Activated CD4-positive, alpha-beta T cell treated with anti-CD3 and anti-CD28 coated beads, Interleukin-2, amount 50 U/mL, for 4 hours (primary cell): ENCODE measurements at places on chromosomes 2 and 18.

DNA sequence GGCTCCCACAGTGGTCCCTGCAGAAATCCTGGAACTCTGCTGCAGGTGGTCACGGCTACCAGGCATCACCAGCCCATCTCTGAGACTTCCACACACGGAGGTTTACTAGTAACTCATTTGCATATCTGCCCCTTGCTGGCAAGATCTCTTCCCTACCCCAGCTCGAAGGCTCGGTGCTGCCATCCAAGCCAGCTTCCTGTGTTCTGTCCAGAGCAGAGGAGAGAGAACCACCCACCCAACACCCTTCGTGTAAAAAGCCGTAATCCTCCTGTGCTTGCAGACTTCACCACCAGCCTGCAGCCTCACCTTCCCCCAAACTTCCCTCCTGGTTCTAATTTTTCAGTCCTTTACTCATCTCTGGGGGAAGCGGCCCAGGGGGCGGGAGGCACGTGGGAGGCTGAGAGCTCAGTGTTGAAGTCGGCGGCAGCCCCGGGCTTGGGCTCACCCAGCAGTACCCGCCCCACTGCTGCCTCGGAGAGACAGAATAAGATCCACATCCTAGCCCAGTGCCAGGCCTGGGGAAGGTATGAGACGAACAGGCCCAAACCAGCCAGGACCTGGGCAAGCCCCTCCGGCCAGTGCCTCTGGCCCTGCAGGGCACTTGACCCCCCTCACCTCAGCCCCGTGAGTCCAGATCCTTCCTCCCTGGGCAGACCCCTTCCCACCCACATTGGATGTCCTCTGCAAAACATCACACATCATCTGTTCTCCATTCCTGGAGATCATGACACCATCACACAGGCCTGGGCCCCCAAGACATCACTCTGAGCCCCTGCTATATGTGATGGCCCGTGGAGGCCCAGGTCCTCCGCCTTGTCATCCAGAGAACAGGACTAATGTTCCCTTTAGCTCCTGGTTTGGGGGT is 145.8 kb upstream of the ID2 start:
- no peak for DNase-seq

DNA sequence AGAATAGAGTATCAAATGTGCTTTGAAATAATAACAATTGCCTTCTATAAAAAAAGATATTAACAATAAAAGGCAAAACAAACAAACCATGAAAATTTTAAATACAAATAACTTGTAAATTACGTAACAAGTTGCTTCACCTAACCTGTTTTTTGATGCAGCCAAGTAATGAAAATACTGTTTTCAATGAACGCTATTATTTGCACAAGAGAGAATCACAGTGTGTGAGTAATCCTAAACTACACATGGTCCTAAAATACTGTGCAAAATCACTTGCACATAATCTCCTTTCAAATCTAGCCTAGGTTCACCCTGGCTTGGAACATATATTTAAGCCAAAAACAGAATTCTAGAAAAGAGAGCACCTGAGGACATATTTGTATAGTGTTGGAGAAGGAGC is 98.9 kb downstream of the CCDC148 start:
- DNase-seq, result no peak

- DNase-seq, result no peak
These were observed 30.3 kb upstream of the SLC30A6 start for GRCh38 chr2:32135409-32135808.

DNA sequence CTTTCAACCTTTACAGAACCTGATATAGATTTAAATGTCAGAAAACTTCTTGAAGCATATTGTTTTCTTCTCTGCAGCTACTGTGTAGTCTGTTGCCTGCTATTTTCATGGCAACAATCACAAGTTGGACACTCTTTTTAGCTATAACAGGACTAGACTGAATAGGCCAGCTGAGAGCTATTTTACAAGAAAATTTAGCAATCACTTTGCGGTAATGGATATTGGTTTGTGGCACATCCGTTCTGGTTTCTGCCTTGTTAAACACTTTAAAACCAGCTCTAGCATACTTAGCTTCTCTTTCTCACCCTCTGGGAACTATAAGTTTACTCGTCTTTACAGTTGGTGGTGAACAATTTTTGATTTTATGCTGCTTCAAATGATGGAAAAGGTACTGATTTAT is 125.7 kb downstream of the MAP2 start:
- no peak for DNase-seq

GRCh38 chr2:216792222-216793021 is 67.4 kb downstream of the TNP1 start:
- DNase-seq, result no peak

- DNase-seq, result no peak
These were observed 35.4 kb upstream of the HNMT start for GRCh38 chr2:137928547-137929518.

- DNase-seq, result no peak
These were observed 179.3 kb upstream of the HDAC4 start for GRCh38 chr2:239580199-239580527.

GRCh38 chr2:42844366-42844765 is 52.0 kb upstream of the HAAO start:
- no peak for DNase-seq

DNA sequence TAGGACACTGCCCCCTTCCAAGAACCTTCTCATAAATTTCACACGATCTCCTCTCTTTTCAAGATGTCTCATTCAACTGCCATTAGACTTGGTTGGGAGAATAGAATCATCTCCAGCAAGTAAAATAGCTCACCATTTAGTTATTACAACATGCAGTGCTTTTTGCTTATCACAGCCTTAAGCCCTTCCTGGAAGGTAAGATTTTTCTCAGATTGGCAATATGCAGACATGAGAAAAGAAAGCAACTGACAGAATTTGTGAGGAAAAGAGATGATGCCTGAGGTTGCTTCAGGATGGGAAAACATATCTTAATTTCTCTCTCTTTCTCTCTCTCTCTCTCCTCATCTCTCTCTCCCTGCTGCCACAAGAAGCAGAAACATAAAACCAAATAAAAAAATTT is 855.1 kb upstream of the ACVR2A start:
- no peak for DNase-seq

GRCh38 chr2:86237172-86237571 is 37.9 kb downstream of the MRPL35 start:
- no peak for DNase-seq

DNA sequence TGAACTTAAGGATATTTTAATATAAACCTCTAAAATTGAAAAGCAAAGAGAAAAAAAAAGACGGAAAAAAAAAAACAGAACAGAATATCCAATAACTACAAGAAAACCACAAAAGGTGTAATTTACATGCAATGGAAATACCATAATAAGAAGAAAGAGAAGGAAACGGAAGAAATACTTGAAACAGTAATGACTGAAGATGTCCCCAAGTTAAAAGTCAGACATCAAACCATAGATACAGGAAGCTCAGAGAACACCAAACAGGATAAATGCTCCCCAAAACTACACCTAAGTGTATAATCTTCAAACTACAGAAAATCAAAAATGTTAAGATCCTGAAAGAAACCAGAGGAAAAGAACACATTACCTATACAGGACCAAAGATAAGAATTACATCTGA is 39.2 kb downstream of the FBXO15 start:
- no peak for DNase-seq

GRCh38 chr2:165864296-165864695 is 70.2 kb upstream of the GALNT3 start:
- DNase-seq, result no peak

GRCh38 chr18:9531791-9532410 is 56.6 kb downstream of the RALBP1 start:
- DNase-seq, result no peak

- no peak for DNase-seq
These were observed 103.7 kb upstream of the ATP8B1 start for GRCh38 chr18:57906852-57907251.

DNA sequence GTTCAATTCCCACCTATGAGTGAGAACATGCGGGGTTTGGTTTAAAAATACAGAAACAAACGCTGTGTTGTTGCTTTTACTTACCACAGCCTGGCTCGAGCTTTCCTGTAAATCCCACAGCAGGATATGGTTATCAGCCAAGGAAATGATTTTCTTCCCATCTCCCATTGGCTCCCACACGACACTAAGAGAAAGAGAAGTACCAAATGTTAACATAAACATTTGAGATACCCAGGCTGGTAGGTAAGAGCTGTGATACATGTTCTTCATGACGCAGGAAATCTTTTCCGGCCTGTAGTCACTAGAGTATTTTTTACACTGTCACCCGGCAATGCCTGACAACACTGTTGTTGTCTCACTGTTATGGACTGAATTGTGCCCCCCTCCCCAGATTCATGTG is 163.6 kb downstream of the EIPR1 start:
- no peak for DNase-seq

- DNase-seq, result no peak
These were observed 59.2 kb upstream of the PEX13 start for GRCh38 chr2:60958361-60958760.

DNA sequence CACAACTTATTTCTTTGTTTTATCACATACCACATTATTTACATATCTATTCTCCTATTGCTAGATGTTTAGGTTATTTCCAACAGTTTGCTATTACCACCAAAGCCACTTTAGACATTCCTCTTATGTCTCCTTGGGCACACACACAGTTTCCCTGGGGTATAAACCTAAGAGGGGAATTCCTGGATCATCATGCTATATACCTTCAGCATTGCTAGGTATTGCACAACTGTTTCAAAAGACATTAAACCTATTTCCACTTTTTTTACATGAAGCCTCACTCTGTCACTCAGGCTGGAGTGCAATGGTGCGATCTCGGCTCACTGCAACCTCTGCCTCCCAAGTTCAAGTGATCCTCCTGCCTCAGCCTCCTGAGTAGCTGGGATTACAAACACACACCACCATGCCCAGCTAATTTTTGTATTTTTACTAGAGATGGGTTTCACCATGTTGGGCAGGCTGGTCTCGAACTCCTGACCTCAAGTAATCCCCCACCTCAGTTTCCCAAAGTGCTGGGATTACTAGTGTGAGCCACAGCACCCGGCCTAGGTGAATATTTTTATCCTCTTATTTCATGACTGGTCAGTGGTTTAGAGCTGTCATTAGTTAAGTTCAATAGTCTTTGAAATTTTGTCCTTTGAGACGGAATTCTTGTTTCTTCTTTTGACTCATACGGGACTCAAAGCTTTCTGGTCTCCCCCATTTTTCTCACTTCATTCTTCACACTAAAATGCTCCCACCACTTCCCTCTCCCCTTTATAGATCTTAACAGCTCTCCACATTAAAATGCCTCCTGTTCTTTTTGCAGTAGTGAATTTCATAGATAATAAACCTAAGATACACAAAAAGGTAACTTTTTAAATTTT is 30.3 kb downstream of the SULT1C4 start:
- no peak for DNase-seq

DNA sequence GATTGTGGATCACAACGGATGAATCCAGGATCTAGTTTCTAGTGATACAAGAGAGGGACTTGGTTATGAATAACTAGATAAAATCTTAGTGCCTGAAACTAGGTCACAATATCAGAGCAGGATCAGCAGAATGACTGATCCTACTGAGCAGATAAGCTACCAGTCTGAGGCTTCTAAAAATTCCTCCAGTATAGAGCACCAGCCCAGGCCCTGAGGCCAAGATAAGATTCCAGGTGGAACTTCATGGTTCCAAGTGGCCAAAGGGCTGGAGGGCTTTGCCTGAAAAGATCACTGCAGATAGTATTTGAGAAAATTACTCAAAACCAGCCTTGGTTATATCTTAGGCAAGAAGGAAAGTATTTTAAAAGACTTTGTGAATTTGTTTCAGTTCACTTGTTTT is 162.4 kb downstream of the GREB1L start:
- no peak for DNase-seq

GRCh38 chr2:54497763-54498680 is 41.9 kb downstream of the SPTBN1 start:
- DNase-seq, result no peak

DNA sequence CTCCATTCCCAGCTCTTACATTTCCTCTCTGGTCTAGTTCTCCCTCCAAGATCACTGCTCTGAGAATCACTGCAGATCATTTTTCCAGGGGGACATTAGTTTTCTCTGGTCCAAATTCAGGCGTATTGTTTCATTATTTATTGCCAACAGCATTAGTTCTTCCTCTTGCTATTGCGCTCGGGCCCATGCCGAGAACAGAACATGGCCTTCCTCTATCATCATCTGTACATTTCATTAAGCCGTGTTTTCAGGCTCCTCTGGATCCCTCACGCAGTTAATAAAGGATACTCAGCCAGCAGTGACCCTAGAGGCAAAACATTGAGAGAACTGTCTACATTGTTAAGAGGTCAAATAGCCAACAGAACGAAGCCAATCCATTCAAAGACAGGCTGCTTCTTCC is 63.9 kb downstream of the CCBE1 start:
- no peak for DNase-seq

DNA sequence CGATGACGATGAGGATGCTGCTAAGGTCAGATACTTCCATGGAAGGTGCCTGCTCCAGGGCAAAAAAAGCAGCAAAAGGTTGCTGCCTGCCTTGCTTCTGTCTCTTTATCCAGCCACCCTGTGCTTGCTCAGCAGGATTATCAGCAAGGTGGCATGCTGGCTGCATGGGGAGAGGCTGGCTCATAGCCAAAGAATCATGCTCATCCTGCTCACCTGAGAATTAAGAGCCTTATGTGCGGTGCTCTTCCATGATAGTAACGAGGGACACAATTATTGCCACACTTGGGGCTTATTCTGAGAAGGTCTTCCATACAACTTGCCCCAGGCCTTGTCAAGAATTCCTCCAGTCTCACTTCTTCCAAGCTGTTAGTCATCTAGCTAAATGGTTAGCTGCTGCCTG is 60.4 kb upstream of the SEC11C start:
- no peak for DNase-seq

DNA sequence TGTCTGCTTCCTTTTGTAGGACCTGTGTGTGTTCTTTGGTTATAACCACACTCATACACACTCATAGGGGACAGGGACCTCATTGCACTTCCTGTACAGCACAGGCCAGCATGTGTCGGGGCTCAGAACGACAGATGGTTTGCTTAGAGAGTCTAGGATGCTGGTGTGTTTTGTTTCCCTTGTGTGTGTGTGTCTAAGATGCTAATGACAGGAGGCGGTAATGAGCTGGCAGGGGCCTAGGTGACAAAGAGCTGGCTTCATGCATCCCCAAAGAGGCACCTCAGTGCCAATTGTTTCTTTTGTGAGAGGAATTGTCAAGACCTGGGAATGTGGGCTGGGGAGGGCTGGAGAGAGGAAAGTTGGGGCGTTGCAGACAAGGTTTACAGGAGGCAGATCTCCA is 66.6 kb downstream of the CELF4 start:
- DNase-seq, result no peak

DNA sequence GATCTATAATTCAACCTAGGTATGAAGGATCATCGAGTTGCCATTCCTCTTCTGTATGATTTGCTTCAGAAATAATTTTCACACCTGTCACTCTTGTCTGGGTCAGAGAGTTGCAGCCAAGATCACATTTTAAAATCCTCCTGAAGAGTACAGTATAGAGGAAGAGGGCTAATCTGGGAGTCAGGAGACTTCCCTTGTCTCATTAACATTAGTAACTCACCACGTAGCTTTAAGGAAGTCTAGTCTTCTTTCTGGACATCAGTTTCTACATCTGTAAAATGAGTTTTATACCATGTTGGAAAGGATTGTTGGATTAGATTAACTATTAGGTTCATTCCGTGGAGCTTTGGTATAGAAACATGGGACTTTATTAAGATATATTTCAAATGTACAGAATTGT is 109.4 kb downstream of the TDRD15 start:
- no peak for DNase-seq

GRCh38 chr2:176090862-176091261 is 1.7 kb upstream of the HOXD13 start:
- DNase-seq, result no peak

- no peak for DNase-seq
These were observed 36.0 kb downstream of the SMIM21 start for GRCh38 chr18:75391279-75392225.
